Activated B cell treated with CpG ODN at 0.5 μM for 24 hours (primary cell): ENCODE measurements at places on chromosomes 2 and 18.

- DNase-seq = no peak
These were observed 32.2 kb downstream of the ZAP70 start for GRCh38 chr2:97745474-97746174.

DNA sequence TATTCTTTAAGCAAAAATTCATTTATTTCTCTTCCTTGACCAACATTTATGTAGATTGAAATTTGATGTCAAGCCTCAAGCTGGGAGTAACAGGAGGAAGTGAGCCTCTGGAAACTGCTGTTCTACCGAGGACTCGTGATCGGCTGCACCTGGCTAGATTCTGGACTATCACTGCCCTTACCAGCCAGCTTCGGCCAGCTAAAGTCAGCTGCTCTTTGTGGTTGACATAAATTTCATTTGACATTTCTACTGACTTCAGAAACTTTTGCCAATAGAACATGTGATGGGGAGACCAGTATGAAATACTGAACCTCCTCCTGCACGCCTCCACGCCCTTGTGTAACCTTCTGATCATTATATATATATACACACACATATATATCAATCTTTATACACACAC is 74.2 kb upstream of the RGPD5 start:
- DNase-seq = no peak

DNA sequence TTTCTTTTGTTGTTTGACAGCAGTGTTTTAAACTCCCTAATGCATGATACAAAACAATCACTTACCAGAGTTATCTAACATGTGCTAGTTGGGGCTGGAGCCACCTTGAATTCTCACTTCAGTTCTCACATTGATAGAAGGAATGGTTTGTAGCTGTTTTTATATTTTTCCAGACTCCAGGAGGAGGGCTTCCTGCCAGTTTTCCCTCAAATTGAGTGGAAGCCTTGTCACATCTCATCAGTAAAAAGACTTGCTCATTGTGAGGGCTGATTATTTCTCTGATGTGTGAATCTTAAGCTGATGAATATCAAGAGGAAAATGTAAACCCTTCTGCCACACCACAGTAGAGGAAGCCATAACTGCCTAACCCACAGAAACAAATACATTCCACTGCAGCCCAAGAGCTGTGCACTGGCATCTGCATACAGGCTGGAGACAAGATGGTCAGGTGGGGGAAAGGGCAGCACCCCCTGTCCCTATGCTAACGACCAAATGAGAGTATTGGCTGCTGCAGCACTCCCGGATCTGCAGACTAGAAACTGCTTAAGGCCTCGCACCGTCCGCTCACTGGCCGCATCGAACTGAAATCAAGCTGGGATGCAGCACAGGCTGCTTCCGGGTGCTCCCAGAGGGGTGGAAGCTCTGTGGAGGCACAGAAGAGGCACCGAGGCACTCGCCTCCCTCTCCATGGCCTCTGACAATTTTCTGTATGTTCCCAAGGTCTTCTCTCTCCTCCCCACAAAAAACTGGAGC is 73.7 kb upstream of the TPO start:
- no peak for DNase-seq

GRCh38 chr2:100799686-100800085 is 20.3 kb upstream of the NPAS2 start:
- DNase-seq = no peak

DNA sequence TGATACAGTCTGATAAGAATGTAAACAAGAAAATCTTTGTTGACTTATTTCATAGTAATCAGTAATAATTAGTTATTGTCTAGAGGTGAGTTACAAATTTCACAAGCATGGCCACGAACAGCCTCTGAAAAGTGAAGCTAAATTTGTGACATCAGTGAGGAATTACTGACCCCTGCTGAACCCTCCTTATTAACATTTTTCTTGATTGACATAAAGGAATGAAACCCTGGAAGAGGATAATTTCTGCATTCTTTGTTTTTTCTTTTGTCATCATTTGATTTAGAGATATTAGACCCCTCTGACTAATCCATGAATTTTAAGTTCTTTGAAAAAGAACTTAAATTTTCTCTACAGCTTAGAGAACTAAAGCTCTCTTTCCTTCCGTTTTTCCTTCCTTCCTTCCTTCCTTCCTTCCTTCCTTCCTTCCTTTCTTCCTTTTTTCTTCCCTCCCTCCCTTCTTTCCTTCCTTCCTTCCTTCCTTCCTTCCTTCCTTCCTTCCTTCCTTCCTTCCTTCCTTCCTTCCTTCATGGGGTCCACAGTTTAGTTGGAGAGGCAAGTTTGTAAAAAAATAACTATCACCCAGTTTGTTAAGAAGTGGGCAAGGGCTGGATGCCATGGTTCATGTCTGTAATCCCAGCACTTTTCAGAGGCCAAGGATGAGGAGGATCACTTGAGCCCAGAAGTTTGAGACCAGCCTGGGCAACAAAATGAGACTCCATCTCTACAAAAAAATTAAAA is 387.0 kb downstream of the MTX2 start:
- DNase-seq = no peak

DNA sequence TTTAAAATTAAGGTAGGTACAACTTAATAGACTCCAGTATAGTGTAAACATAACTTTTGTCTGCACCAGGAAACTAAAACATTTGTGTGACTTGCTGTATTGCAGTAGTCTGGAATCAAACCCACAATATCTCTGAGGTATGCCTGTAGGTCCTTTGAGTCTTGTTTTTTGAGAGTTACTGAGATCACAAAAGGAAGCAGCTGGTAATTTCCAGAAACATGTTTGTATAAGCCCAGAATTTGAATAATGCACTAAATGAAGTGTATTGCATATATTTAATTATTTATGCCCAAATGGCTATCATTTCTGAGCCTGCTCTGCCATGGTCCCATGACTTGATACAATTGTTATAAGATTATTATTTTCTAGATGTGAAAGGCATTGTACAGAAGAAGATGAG is 143.3 kb upstream of the LYPD6 start:
- no peak for DNase-seq

GRCh38 chr2:72204786-72205503 is 57.3 kb upstream of the CYP26B1 start:
- DNase-seq = no peak

DNA sequence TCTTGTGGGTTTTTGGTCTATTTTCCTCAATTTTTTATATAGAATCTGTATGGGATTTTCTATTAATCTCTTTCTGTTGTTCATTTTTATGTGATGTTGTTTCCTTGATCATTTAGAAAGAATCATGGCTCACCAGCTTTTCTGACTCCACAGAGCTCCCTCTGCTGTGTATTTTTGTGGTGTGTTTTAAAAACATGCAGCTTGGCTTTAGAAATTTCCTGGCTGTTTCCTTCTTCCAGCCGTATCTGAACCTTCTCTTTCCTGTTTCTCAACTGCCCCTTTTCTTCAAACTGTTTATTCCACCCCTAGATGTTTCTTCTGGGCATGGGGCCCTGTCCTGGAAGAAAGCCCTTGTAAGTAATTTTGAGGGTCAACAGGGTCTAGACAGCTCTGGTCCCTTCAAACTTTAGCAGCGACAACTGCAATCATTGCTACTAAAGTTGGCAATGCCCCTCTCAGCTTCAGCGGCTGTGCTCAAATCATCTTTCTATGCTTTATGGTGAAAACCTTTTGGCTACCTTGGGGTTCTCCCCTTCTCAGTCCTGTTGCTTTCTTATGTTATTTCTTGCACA is 17.6 kb upstream of the COPS8 start:
- no peak for DNase-seq

GRCh38 chr2:137249463-137250130 is 484.3 kb downstream of the THSD7B start:
- no peak for DNase-seq

DNA sequence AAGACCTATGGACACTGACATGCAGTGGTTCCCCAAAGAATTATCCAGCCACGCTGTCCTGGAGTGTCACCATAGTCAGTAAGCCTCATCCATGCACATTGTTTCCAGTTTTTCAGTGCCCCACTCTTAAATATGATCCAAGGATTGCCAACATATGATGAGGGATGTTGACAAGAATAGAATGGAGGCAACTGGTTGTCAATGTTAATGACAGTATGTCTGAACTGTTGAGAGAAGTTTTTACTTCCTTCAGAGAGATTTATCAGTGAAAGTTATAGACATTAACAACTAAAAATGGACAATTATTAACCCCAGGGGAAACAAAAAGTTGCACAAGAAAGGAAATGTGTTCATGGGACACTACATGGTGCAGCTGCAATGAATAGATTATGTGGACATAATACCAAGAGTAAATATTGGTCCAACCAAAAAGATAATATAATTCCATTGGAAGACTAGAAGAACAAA is 69.9 kb downstream of the CYP26B1 start:
- no peak for DNase-seq

- no peak for DNase-seq
These were observed 212.0 kb downstream of the RAD51AP2 start for GRCh38 chr2:17306219-17306618.

- no peak for DNase-seq
These were observed 16.6 kb downstream of the MALL start for GRCh38 chr2:110099038-110099425.

DNA sequence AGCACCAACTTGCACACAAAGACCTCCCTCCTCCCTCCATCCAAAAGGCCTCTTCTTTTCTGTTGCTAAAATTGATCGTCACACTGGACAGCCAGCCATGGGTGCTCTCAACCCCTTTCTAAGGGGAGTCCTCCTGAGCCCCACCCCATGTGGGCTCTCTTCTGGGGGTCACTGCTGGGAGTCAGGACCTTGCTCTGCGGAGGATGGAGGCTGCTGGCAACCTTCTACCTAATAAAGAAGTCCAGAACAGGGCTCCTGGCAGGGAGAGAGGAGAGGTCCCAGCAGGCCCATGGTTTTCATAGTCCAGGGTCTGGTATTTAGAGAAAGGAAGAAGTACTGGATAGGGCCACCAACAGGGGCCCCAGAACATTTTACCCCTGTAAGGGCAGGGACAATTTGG is 67.6 kb upstream of the OTOS start:
- no peak for DNase-seq

GRCh38 chr18:48222118-48222517 is 187.1 kb downstream of the ZBTB7C start:
- DNase-seq = no peak

GRCh38 chr2:237726401-237726830 is 72.2 kb upstream of the RBM44 start:
- no peak for DNase-seq

GRCh38 chr2:43085505-43085904 is 140.9 kb downstream of the ZFP36L2 start:
- no peak for DNase-seq

DNA sequence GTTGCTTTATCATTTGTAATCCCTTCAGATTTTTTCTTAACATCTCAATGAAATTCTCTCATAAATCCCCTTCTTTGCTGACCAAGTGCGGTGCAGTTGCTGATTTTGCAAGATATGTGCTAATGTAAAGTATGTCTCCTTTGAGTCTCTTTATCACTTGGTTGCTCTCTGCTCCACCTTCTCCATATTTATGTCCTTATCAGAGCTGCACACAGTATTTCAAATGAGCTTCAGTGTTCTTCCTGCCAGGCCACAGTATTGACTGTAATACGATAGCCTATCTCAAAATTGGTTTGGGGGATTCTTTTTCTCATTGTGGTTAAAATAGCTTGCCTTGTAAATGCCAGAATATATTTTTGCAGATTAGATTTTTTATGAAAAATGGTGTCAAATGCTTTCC is 32.2 kb downstream of the MAIP1 start:
- DNase-seq = no peak

DNA sequence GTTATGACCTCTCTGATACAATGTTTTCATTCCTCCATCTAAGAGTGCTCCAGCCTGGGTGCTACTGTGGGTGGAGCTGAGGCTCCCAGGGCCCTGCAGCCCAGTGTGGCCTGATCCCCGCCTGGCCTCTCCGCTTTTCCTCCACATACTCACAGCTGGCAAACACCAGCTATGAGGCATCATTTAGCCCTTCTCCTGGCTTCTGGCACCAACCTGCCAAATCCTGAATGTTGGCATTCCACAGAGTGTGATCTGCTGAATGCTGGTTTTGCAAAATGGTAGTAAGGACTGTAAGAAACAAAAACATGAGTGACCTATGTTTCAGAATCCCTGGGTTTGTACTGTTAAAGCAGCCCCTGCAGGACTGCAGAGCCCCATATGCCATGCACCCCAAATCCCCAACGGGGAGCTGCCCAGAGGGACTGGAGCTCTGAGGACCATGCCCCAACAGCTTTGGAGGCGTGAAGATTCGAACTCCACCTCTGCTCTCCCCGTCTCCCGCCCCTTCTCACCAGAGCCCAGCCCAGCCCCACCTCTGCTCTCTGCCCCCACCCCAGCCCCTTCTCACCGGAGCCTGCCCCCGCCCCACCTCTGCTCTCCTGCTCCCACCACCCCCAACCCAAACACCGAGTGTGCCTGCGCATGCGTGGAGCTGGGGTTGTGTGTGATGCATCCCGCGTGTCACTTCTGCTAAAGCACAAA is 4.2 kb downstream of the SLC66A2 start:
- DNase-seq = no peak

- DNase-seq = no peak
These were observed 142.0 kb downstream of the COL6A3 start for GRCh38 chr2:237271698-237272652.

GRCh38 chr2:197229509-197230443 is 80.8 kb downstream of the ANKRD44 start:
- DNase-seq = no peak

GRCh38 chr2:127829845-127830246 is 18.9 kb upstream of the WDR33 start:
- DNase-seq = peak; percentile 57

DNA sequence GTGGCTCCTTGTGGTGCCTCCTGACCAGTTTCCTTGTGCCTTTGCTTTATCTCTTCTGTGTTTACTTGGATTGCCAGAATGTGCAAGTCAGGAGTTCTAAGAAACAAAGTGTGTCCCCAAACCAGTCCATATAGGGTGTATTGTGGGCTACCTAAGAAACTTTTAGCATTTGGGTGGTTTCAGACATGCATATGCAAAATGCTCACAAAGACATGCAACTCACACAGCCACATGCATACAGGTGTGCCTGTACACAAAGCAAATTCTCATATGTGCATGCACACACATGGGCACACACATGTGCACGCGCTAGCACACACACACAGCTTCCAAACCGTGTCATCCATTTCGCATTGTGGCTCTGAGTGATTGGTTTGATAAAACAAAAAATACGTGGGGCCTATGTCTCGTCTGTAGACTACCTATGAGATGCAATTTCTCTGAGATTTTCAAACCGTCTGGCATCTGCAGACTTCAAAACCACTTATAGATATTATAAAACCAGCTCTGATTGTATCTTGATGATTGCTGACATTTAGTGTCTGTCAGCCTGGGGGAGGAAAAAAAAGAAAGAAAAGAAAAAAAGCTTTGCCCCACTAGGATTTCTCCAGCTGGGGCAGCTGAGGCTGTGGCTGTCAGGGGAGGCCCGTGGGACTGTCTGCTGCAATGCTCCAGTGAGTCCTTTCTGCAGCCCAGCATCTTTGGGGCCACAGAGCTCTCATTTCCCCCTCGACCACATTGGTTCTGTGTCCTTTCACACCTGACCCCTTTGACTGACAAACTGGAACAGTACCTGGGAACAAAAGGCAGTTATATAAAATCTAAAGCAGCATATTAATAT is 556.1 kb downstream of the CMPK2 start:
- DNase-seq = no peak

- no peak for DNase-seq
These were observed 304.8 kb downstream of the TRIB2 start for GRCh38 chr2:13021470-13021957.

GRCh38 chr2:226644399-226644865 is 155.2 kb downstream of the IRS1 start:
- no peak for DNase-seq

GRCh38 chr2:3406501-3406900 is 27.0 kb downstream of the TRAPPC12 start:
- DNase-seq = no peak

- no peak for DNase-seq
These were observed 708 bp downstream of the AGXT start for GRCh38 chr2:240869109-240869955.

- no peak for DNase-seq
These were observed 9.9 kb downstream of the KLHL23 start for GRCh38 chr2:169743549-169743948.
